Stimulated activated CD8-positive, alpha-beta memory T cell treated with anti-CD3 and anti-CD28 coated beads, Interleukin-7, amount 100 ng/mL, for 24 hours (primary cell): ENCODE measurements at places on chromosomes 1 and 21.

DNA sequence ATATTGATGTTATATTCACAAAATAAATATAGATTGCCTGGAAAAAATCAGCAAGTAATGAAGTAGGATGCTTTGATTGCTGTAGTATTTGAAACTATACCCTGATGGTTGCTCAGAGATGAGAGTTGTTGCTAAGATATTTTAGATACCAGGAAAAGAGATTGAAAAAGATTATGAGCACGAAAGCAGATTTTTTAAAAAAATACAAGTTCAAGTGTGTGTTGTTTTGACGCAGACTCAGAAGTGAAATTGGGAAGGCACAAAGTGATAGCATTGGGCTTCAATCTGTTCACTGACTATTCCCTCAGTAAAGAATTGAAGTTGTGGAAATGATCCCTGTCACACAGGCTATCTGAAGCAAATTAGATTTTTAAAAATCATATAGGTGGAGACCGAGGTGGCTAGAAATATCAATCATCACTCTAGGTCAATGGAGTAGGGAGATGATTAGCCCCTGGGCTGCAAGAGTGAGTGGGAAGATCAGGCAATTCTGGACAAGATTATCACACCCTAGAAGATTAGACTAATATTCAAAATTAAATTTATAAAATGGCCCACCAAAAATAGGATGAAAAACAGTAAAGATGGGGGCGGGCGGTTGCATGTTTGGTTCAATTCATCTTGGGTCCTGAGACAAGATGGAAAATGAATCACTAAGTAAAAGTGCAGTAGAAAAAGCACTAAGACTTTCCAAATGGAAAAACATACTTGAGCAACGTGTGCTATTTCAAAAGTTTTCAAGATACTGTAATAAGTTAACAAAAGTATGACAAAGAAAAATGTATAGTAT is 41.5 kb upstream of the LRRC8D start:
- no peak for DNase-seq

- DNase-seq: no peak
These were observed 10.0 kb downstream of the RABGAP1L start for GRCh38 chr1:174169342-174169741.

- no peak for DNase-seq
These were observed 15.9 kb upstream of the PADI1 start for GRCh38 chr1:17188889-17189631.

DNA sequence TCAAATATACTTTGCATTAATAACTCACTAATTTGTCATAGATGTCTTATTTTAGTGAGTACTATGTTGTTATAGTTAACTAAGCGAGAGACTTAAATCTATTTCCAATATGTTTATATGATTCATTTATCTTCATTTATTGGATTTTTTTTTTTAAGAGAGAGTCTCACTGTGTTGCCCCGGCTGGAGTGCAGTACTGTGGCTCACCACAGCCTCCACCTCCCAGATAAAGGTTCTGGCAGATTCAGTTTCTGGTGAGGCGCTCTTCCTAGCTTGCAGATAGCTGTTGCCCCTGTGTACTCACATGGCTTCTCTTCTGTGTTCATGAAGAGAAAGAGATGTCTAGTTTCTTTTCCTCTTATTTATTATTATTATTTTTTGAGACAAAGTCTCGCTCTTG is 43.9 kb downstream of the SNRPE start:
- no peak for DNase-seq

DNA sequence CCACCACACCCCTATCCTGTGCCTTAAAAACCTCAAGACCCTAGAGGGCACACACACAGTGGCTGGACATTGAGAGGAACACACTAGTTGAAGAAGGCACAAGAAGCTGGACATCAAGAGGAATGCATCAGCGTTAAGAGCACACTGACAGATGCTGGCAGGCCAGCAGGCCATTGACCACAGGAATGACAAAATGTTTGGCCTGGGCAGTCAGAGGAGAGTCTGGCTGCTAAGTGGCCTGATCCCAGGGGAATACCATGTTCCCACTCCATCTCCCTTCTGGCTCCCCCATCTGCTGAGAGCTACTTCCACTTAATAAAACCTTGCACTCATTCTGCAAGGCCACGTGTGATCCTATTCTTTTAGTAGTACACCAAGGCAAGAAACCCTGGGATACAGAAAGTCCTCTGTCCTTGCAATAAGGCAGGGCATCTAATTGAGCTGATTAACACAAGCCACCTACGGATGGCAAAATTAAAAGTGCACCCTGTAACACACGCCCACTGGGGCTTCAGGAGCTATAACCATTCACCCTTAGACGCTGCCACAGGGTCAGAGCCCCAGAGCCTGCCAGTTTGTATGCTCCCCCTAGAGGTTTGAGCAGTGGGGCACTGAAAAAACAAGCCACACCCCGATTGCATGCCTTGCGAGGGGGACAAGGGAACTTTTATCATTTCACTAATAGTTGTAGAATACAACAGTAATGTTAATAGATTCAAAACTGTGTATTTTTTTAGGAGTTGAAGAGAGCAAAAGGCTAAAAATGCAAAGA is 1216.1 kb upstream of the NCAM2 start:
- no peak for DNase-seq

- DNase-seq: no peak
These were observed 16.1 kb downstream of the FASLG start for GRCh38 chr1:172674831-172675613.

- DNase-seq: no peak
These were observed at the start of gene CTSK for GRCh38 chr1:150808121-150808520. TSS of gene CTSK (minus strand) at chr1:150808260. CDS start at chr1:150806805, 1,455 bp downstream.

- no peak for DNase-seq
These were observed 66.1 kb upstream of the AKT3 start for GRCh38 chr1:243916160-243916559.

GRCh38 chr1:78640462-78640861 is 9.2 kb upstream of the IFI44 start:
- no peak for DNase-seq

DNA sequence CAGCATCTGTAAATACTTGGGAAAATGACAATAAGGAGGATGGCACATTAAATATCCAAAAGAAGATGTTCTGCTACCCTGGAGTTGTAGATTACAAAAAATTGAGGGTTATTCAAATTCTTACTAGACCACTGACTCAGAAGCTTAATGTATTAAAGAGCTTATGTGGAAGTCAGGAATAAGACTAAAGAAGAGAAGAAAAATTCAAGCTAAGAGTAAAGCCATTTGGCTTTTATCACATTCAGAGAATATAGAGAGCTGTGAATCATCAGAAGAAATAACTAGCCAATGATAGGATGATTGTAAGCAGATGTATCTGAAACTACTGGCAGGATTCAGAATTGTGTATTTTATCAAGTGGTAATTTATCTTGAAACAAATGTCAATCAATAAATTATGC is 237.0 kb downstream of the TBX15 start:
- DNase-seq: no peak

DNA sequence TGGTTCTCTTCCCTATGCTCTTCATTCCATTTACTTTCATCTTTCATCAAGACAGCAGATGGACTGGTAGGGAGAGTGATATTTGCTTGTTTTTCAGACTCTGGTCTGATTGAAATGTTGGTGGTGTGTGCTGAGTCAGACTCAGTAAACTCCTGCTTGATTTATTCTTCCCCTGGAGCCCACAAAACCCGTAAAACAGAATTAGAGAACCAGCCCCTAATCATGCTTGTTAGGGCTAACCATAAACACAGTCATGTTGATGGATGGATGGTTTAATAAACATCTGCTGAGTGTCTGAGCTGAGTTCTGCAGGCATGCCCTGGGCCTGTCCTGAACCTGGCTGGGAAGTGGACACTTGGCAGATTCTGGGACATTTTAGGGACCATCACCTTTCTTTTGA is 24.8 kb downstream of the NOS1AP start:
- no peak for DNase-seq

DNA sequence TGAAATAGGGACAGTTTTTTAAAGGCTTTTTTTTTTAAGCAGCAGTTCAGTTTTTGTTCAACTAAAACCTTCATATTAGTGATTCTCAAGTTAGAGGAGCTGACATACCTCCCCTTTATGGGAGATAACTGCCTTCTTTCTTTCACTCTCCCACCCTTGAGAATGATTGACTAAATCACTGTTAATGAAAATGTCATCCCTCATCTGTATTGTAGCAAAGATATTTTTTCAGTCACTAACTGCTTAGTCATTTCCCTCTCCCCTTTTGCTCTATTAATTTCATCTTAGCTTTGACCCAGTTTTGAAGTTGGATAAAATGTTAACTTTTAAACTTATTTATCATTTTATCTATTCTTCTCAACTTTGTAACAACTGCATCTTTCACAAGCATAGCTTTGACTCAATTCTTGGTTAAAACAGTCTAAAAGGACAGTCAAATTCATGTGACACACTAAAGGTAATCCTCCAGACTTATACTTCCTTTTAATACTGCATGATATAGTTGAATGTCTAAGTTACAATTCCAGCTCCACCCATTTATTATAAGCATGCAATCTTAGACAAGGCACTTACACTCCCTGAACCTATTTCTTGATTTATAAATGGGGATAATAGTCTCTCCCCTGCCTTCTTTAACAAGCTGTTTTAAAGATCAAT is 17.1 kb downstream of the CAPZA1 start:
- DNase-seq: no peak

DNA sequence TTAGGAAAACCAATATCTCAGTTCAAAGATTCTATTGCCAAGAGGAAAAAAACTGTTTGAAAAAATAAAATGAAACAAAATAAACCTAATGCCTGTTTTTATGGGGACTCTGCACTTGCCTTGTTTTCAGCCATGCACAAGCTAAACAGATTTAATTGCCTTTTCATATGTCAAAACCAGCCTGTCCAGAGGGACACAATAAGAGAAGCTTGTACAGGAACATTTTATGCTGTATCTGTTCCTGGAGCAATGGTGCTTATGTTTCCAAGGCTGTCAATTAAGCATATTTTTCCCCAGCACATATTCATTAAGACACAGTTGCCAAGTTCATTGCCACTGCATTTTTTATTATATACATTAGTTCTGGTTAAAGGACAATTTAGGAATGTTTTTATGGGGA is 470.9 kb downstream of the LRRIQ3 start:
- DNase-seq: no peak

DNA sequence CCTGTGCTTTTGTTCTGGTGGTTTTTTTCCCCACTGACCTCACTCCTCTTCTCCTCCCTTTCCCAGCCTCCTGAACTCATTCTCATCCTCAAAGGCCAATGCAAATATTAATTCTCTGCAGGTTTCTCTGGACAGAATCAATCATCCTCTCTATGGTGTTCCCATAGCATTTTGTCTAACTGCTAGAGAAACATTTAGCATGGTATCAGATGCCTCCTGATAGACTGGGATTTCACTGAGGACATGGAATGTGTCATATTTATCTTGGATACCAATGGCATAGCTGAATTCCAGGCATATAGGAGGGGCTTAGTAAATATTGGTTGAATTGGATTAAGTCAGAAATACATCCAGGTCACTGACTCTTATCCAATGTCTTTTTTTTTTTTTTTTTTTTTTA is 46.1 kb upstream of the SRP9 start:
- DNase-seq: no peak

DNA sequence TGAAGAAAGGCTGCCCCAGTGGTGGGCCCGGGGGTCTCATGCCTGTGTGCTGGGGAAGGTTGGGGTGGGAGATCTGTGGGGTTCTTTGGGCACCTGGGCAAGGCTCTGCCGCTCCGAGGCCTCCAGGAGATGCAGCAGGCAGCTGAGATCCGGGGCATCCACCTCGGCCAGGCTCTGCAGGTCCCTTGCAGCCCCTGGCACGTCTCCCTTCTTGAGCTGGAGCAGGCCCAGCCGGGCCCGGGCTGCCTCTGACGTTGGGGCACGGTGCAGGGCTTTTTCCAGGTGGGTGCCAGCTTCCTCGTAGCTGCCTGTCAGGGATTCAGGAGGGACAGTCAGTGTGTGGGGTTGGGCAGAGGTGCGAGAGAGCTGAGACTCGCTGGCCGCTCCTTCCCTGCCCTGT is 11.4 kb upstream of the MMEL1 start:
- no peak for DNase-seq

DNA sequence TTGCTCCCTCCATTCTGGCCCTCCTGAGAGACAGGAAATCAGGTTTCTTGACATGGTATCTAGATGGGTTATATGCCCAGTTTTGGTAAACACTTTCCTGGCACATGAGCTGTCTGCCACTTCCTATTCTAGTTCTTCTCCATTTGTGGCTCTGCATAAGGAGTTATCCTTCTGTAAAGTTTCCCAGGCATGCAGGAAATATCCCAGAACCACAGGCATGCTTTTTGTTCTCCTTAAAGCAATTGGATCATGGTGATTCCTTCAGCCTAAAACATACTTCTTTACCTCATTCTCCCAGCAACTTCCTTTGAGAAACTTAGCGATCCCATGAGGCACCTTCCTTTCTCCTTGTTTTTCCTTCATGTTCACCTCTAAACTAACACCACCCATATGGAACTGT is 199.8 kb downstream of the CRB1 start:
- DNase-seq: no peak

GRCh38 chr1:25692560-25692959 is 76.0 kb downstream of the MAN1C1 start:
- no peak for DNase-seq

DNA sequence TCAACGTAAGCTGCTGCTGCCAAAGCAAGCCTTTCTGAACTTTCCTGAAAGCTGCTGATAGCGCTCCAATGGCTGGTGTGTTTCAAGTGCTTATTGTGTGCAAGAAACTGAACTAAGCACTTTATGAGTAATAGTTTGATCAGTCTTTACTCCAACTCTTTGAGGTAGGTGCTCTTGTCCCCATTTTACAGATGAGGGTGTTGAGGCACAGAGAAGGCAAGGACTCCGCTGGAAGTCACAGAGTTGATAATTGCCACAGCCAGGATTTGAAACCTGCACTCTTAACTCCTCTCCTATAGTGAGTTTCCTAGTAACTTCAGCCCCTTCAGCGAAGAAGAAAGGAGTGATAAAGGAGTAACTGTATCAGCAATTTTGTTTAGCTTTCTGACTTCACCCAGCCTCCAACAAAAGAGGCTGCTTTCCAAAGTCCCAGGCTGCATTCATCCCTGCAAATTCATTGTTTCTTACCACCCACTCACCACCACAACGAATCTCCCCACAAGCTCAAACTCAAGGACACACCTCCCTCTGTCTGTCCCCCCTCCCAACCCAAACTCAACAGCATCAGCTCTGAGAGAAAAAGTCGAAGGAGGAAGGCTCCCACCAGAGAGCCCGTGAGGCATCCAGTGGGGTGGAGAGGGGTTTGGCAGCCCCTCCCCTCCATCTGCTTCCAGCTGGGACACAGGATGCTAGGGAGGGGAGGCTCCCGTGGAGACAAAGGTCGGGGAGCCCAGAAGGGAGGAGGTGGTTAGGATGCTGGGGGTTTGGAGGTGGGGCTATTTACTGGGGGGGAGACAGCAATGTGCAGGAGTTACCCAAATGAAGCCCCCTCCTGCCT is 139.6 kb downstream of the NAV1 start:
- DNase-seq: no peak

DNA sequence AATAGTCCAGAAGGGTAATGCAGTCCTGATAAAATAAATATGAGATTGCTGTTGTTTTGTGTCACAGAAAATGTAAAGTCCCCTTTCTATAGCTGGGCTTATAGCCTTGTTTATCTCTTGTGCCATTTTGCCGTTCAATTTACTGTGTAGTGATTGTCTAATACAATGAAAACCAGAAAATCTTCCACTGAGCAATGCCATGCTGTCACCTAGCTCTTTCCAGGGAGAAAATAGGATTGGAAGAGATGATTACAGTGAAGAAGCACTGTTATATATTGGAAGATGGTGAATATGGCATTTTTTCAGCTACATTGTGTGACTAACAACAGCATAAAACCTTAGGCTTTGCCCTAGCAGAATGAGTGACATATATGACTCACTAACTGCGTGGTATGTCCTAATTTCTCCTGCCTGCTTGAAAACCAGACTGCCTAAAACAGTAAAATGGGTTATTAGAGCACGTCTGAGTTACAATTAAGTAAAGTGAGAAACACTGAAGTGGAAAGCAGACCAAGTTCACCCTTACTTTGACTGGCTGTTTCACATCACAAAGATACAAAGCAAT is 332.4 kb upstream of the ZP4 start:
- no peak for DNase-seq
